RWPE2 (cell line): ENCODE measurements at places on chromosomes 5 and 9.

DNA sequence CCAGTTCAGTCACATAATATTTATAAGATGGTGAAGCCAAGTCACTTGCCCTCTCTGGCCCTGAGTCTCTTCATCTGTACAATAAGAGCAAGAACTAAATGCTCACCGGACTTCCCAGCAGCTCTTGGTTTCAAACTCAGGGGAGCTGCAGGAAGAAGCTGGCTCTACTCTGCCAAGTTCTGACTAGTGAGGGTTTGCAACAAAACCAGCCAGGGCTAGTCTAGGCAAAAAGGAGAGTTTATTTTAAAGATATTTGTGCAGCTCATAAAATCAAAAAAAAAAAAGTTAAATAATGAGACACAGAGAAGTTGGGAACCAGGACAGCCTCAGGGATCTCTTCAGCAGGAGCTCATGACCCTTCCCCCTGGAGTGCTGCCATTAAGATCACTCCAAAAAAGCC is 107.3 kb downstream of the DOCK2 start:
- DNase-seq, result no peak

DNA sequence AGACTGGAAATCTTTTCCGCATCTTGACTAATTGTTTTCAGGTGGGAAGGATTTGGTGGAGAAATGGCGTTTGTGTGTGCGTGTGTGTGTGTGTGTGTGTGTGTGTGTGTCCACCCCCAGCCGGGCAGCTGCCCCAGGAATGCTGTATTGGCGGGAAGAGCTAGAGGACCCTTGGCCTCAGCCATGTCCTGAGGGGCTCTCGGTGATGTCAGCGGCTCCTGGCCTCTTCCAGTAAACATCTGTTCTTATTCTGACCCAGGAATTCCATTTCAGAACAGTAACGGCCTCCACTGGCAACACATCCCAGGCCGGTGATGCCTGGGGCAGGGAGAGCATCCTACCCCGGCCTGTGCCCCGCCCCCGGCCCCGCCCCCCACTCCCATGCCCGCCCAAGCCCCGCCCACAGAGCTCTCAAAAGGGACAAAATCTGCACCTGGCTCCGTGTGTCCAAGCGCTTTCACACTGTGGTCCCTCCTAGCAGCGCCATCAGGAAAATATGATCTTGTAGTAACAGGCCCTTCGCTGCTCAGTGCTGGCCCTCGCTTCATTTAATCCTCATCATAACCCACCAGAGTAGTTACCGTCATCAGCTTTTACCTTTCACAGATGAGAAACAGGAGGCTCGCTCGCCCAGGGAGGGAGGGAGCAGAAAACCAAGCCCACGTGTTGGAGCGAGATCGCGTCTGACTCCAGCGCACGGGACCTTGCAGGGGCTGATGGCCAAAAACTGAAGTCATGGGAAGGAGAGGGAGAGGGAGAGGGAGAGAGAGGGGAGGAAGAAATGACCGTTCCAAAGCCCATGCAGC is 18.9 kb downstream of the ADAMTS2 start:
- DNase-seq, result peak; percentile 37

DNA sequence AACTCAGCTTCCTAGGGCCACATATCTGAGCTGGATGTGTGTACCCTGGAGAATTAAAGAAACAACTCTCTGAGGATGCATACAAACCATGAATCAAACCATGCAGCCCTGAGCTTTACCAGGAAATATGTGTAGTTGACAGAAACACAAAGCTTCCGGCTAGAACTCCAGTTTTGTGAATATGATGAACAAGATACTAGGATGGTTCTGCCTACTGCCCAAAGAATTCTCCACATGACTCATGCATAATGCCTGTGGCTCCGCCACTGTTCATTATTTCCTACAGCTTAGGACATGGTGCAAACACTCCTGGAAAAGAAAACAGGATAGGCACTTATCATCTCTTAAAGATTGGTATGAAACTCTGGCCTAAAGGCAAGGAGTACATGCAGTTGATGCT is 343.4 kb downstream of the DNAH5 start:
- no peak for DNase-seq

DNA sequence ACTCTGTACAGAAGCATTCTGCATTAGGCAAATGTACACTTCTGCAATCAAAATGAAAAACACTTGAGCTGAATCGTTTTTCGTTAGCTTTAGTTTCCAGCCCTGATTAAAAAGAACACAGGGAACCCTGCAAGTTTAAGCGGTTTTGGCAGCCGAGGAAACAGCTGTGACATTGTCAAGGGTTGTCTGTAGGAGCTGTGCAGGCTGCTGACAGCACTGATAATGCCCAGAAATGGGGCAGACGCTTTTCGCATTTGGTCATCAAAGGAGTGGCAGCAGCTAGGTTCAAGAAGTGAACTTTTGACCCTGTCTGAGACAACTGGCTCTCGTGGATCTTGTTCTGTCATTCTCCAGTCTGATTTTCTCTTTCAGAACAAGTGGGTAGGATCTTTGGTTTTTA is 165.6 kb upstream of the CCDC152 start:
- DNase-seq, result no peak

DNA sequence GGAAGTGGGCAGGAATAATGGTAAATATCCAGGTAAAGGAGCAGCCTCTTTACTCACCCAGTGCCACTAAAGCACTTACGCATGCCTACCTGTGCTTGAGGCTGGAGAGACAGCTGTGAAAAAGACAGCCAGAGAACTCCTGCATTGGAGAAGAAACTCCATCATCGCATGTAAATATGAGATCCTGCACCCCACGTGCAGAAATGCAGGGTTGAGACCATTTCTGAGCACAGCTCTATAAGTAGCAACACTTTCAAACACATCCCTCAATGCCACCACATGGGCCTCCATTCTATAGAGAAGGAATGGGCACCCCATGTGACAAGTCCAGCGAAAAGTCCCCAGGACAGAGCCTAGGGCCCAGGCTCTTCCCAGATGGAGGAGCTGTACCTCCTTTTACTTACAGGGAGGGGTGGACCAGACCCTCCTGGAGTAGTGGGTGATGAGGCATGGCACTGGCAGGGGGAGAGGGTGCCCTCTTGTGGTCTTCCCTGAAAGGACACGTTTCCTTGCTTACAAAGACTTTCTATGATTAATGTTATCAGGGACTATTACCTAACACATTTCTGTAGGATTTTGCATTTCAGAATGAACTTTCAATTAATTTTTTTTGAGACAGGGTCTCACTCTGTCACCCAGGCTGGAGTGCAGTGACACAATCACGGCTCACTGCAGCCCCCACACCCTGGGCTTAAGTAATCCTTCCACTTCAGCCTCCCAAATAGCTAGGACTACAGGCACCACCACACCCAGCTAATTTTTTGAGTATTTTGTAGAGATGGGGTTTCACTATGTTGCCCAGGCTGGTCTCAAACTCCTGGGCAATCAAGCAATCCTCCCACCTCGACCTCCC is 55.3 kb upstream of the IL17B start:
- DNase-seq, result no peak

DNA sequence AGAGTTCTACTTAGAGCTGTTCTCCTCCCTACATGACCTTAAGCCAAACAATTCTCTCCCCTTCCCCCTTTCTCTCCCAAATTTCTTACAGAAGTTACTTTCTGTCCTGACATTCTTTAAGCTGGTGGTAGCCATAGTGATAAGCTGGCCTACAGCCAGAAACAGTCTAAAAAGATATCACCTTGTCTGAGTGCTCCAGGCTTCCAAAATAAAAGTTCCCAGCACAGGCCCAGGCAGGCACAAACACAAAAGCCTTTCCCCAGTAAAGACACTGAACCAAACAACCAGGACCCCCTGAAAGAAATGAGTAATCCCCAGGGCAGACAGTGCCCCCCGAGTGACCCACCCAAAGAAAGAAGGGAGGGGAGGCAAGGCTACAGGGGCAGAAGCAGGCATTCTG is 19.2 kb downstream of the SIL1 start:
- no peak for DNase-seq

DNA sequence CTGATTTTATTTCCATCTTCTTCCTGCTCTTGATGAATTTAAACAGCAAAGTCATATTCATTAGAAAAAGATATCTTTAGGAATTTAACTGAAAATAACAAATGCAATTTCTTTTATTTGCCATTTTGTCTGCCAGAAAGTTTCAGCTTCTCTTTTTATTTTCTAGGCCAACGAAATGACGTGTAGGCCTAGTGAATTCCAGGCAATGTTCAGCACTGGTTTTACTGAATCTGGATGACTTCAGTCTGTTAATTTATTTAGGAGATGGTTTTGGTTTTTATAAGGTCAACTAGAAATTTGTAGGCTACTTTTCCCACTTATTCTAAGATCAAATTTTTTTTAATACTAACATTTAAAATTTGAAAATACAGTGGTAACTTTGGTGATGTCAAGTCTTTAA is 129.1 kb upstream of the VCAN start:
- no peak for DNase-seq

DNA sequence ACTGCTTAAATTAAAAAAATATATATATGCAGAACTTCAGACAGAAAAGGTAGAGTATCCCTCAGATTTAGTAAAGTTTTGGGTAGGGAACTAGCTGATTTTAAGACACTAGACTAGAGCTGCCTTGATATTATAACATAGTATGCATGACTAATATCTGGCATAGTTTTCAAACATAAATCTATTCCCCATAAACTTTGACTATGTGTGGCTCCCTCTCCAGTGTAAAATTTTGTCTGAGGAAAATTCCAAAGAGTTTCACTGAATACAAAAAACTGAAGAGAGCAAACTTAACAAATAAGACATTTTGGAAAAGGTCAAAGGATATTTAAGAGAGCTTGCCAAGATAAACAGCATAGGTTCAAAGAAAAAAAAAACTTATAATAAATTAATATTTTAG is 66.2 kb upstream of the ZNF462 start:
- DNase-seq, result no peak

GRCh38 chr9:5402217-5402616 is 35.5 kb downstream of the PLGRKT start:
- no peak for DNase-seq

- no peak for DNase-seq
Measured at GRCh38 chr5:83312663-83313062, 158.9 kb upstream of the VCAN start.

DNA sequence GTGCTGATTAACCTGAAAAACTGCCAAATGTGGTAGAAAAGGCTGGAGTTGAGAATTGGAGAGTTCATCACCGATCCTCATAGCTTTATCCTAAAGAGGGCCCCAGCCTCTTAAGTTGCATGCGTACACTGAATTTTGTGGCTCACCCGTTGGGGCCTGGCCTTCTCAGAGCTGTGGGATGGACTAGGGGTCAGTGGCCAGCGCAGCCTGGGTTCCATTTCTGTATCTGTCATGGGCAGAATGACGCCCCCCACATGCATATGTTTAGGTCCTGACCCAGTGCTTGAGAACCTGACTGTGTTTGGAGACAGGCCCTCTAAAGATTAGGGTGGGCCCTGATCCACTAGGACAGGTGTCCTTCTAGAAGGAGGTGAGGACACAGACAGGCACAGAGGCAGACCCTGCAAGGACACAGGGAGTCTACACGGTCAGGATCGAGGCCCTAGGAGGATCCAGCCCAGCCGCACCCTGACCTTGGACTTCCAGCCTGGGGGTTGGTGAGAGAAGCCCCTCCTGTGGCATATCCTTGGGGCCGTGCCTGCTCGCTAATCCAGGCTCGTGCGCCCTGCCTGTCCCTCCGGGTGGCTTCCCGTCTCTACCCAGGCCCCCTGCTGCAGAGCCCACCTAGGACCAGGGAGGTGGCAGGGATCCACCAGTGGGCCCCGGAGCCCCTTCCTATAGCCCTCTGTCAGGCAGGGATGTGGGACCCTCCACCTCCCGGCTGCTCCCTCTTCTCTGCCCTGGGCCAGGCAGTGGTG is 32.2 kb downstream of the NDUFS6 start:
- peak; percentile 59 for DNase-seq

DNA sequence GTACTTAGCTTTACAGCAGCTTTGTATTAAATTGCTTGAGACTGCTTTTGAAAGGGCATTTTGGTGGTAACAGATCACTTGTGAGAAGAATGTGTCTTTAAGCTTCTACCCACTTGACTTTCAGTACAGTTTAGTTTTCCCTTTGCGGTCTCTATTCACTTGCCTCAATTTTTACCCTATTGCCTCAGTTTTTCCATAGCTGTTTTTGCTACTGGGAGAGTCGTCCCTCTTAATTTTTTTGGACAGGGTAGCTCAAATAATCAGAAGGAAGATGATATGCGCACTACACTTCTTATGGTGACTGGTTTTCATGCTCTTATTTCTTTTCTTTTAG is 18.8 kb downstream of the UGCG start:
- DNase-seq, result no peak

DNA sequence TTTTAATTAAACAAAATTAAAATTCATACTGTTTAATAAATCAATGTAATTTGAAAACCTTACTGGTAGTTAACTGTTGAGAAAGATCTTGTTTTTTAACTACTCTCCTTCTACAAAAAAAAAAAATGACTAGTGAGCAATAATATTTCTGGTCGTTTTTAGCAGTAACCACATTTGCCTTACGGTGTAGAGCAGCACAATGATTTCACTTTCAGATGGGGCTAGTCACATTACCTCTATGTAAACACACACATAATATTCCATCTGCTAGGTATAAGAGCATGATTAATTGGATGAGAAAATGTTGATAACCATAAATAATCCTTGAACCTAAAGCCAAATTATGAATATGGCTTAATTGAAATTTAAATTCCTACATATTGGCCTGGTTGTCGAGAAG is 198.1 kb downstream of the CHSY3 start:
- DNase-seq, result no peak

GRCh38 chr5:145220481-145220880 is 614.7 kb downstream of the PRELID2 start:
- DNase-seq, result no peak

- DNase-seq, result no peak
Measured at GRCh38 chr5:107808671-107809137, 138.0 kb upstream of the EFNA5 start.

GRCh38 chr9:110207071-110207641 is 803 bp downstream of the C9orf152 start:
- no peak for DNase-seq

GRCh38 chr5:169637549-169638121 is 560 bp downstream of the DOCK2 start:
- no peak for DNase-seq

- DNase-seq, result no peak
Measured at GRCh38 chr5:122844136-122844909, 1.1 kb upstream of the SNX24 start.

GRCh38 chr5:143860211-143860610 is 48.2 kb downstream of the HMHB1 start:
- no peak for DNase-seq

GRCh38 chr5:141637123-141637766 is 448 bp downstream of the RELL2 start:
- no peak for DNase-seq
